ENCODE measurements at places on chromosomes 3 and 15. TPM values are rescaled to one million over a fixed set of nuclear protein-coding genes. Genes with fewer than 3 reads are reported as not detected.

GRCh38 chr3:99833617-99834205 lies 16.0 kb downstream of the CMSS1 start:
- DNase-seq = no peak

- no peak for DNase-seq
These were observed 116.5 kb upstream of the SLC2A2 start for GRCh38 chr3:171142985-171143384.

GRCh38 chr3:157066335-157067098 lies 93.4 kb downstream of the CCNL1 start:
- DNase-seq = no peak

DNA sequence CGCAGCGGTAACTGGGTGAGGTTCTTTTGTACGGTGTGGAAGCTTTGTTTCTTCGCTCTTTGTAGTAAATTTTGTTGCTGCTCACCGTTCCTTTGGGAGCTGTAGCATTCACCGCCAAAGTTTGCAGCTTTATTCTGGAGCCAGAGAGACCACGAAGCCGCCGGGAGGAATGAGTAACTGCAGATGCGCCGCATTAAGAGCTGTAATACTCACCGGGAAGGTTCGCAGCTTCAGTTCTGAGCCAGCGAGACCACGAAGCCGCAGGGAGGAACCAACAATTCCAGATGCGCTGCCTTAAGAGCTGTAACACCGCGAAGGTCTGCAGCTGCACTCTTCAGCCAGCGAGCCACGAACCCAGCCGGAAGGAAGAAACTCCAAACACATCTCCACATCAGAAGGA lies 56.0 kb upstream of the DYNC1LI1 start:
- no peak for DNase-seq

DNA sequence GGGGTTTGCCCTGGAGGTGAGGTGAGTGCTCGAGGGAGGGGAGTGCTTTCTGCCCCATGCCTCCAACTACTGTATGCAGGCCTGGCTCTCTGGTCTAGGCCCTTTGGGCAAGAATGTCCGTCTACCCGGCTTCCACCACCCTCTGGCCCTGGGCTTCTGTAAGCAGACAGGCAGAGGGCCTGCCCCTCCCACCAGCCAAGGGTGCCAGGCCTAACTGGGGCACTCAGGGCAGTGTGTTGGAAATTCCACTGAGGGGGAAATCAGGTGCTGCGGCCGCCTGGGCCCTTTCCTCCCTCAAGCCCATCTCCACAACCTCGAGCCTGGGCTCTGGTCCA lies 9.4 kb downstream of the DLL4 start:
- no peak for DNase-seq

Gene GOLGA6L9
- 23.3 TPM for polyA plus RNA-seq

Gene TGM4
- 0.18 TPM for polyA plus RNA-seq

Gene PLCD1
- 21.6 TPM for polyA plus RNA-seq

Gene OSBPL10
- polyA plus RNA-seq = 19.9 TPM

Data from renal cortex interstitium (tissue), 15 donors.